WERI-Rb-1 (cell line): ENCODE measurements at places on chromosomes 7 and 10.

DNA sequence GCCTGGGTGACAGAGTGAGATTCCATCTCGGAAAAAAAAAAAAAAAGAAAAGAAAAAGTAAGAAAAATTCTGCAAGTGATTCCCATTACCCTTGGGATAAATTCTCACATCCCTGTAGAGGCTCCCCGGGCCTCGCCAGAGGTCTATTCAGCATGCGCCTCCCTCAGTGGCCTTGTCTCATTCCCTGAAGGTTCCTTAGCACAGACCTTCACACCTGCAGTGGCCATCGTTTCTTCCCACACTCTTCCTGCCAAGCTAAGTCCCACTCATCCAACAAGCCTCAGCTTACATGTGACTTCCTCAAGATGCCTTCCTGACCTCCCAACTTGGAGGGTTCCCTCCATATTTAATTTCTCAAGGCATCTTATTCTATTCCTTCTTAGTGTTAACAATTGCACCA lies 20.9 kb upstream of the BAG3 start:
- no peak for DNase-seq

DNA sequence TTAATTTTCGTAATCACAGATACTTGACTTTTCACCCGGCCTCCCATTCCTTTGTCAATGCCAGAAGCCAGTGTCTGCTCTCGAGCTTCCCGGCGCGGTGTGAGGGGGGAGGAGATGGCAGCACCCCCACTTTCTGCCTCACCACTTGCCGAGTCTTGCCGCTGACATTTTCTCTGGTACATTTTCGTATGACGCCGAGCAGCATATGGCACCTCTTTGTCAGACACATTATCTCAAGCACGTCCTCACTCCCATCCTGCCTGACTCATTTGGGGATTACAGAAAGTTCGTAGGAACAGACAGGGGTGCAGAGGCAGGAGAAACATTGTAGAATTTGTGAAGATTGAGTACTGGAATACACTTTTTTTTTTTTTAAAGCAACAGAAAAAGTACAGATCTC lies 60.8 kb upstream of the SORCS3 start:
- DNase-seq, result peak; percentile 25

DNA sequence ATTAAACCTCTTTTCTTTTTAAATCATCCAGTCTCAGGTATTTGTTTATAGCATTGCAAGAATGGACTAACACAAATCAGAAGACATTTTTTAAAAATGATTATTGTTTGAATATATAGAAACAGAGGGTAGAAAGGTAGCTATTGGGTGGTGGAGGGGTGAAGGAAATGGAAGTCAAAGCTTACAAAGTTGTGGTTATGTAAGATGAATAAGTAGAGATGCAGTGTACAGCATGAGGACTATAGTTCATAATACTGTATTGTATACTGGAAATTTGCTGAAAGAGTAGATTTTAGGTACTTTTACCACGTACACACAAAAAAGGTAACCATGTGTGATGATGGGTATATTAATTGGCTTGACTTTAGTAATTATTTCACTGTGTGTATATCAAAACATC lies 144.0 kb upstream of the FAM3C start:
- DNase-seq, result no peak

DNA sequence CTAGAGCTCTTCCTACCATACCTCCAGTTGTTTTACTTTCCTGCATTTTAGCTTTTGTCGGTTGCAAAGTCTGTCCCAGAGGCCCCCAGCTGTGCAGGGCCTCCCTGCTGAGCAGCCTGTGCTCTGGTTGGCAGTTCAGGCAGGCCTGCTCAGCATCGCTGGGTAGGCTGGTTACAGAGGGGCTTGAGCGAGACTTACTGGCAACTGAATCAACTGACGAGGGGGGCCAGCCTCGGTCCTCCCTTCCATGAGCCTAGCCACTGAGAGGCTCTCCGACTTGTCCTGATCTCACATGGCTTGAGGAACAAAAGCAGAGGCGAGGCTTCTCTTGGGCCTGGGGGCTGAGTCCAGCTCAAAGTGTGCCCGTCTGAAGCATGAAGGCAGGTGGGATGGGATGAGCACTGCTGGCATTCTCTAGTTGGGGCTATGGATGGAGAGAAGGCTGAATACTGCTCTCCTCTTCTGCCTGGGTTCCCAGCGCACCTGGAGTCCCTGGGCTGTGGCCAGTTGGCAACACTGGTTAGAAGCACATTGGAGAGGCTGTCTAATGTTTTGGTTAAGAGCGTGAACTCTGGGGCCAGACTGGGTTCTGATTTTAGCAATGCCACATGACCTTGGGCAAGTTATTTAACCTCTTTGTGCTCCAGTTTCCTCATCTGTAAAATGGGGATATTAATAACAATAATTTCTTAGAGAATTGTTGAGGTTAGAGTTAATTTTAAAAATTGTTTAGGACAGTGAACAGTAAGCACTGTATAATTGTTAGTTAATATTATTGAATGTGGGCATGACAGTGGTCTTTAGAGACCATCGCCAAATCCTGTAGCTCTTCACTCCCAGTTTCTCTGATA lies 6.9 kb upstream of the SFRP5 start:
- DNase-seq, result no peak

DNA sequence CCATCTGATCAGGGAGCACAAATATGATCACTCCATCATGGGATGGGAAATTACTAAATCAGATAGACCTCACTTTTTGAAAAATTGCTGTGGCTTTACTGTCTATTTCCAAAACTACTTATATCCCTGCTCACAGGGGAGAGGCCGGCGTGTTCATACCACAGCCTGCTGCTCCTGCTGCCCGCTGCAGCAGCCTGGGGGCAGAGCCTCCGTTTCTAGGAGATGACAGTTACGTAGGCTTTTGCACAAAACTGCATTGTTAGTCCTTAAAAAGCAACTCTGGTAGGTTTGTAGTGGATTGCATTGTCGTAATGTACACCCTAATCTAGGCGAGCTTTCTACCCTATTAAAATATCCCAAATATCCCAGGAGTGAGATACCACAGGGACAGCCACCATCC lies 203.7 kb downstream of the EBF3 start:
- DNase-seq, result no peak

GRCh38 chr10:70753841-70754621 lies 31.1 kb downstream of the TBATA start:
- DNase-seq, result no peak

GRCh38 chr7:100957832-100958421 lies 8.6 kb downstream of the MUC3A start:
- no peak for DNase-seq

- no peak for DNase-seq
Measured at GRCh38 chr7:105752671-105753275, 123.6 kb downstream of the ATXN7L1 start.

DNA sequence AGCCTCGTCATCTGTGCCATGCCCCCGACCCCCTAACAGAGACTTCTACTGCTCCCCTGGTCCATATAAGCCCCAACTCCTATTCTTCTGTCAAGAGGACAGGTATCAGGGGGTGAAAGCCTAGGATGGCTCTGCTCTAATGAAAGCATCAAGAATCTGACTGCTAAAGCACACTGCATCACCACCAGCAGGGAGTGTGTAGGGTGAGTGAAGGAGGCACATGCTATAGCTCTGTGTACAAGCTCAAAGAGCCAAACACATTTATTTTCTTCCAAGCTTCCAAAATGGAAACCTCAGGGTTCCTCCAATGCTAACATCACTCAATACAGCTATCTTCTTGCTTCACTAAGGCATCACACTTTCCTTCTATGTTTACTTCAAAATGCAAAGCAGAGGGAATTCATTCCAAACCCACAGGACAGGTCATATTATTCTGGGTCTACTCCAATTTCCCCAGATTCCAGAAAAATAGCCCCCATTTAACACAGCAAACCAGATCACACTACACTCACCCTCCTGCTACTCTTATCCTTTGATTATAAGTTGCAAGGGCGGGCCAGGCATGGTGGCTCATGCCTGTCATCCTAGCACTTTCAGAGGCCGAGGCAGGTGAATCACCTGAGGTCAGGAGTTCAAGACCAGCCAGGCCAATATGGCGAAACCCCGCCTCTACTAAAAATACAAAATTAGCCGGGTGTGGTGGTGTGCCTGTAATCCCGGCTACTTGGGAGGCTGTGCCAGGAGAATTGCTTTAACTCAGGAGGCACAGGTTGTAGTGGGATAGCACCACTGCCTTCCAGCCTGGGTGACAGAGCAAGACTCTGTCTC lies 36.6 kb downstream of the RHEB start:
- no peak for DNase-seq

DNA sequence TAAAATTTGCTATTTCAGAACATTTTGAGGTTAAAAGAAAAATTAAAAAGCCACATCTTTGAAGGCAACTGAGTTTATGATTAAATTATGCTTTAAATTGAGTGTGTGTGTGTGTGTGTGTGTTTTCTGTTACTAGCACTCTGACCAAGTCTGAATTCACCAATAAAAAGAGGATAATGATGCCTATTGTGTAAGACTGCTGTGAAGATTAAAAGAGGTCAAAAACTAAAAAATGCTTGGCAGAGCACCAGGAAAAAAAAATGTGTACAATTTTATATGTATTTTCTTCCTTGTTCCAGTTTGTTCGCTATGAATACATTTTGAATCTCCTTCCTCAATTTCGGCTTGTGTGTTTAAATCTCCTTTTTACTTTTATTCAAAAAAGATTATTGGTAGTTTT lies 316.6 kb upstream of the MAGI2 start:
- DNase-seq, result no peak

DNA sequence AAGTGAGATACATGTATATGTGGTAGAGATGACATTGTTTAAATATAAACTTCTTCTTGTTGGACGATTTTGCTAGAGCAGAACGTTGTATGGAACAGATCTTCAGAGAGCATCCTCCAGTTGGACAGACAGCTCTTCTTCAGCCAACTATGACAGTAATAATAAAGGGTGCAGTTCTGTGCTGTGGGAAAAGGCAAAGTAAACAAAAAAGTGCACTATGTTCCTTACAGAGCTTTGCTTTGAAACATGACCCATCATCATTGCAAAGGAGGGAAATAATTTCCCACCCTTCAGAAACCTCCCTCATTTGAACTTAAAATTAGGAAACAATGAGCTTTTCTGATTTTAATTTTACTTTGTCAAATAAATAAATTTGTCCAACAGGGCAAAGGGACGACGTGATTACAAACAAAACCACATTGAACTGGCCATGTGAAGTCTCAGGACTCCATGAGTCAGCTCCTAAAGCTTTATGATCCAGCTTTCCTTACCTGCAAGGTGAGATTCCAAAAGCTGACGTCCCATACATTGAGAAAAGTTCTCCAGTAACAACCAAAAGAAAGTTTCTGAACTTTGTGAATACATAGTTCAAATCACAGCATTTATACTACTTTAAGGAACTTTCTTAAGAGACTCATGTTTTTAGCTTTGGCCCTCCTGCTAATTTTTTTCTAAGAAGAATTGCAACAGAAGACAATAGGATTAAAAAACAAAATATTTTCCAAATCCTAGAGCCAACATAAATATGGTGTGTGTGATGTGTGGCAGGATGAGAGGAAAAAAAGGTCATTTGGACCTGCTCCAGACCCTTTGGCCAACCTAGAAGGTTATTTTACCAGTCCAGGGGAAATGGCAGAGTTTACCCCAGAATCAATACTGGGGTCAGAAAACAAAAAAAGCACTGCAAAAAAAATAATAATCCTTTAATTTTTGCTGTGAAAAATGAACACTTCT lies 565.4 kb upstream of the NRP1 start:
- no peak for DNase-seq

DNA sequence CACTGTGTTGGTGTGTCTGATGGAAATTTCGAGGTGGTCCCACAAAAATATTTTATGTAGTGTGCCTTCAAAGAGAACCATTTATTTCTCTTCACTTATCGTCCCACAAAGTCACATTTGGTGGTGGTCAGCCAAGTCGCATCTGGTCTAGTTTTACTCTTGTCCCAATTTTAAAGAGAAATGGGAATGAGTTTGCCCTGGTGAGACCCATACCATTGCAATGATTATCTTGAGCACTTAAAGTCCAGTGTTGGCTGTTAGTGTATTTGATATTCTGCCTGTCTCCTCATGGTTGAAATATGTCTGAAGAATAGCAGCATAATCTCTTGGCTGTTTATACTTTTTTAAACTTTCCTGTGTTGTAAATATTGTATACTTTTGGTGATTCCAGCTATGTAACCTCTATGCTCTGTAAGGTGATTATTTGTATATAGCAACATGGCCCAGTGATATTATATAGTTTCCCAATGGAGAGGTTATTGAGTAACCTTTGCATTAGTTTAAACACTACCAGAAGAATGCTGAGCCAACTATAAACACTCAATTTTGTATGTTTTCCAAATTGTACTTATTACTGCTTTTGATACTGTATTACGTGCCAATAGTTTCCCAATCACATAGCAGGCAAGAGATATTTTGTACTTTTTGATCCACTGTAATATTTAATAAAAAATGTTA lies 172.2 kb downstream of the RTKN2 start:
- DNase-seq, result no peak

DNA sequence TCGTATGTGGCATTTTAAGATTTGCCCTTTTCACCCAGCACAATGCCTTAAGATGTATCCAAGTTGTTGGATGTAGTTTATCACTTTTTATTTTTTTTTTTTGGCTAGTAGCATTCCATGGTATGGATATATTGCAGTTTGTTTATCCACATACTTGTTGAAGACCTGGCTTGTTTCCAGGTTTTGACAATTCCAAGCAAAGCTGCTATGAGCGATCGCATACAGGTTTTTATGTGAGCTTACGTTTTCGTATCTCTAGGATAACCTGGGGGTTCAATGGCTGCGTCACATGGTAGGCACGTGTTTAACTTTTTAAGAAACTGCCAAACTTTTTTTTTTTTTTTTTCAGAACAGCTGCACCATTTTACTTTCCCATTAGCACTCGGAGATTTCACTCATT lies 32.2 kb downstream of the BAIAP2L1 start:
- DNase-seq, result no peak

GRCh38 chr7:131011432-131011742 lies 277.4 kb upstream of the KLF14 start:
- no peak for DNase-seq

- no peak for DNase-seq
Measured at GRCh38 chr7:31100871-31101270, 48.8 kb downstream of the ADCYAP1R1 start.

DNA sequence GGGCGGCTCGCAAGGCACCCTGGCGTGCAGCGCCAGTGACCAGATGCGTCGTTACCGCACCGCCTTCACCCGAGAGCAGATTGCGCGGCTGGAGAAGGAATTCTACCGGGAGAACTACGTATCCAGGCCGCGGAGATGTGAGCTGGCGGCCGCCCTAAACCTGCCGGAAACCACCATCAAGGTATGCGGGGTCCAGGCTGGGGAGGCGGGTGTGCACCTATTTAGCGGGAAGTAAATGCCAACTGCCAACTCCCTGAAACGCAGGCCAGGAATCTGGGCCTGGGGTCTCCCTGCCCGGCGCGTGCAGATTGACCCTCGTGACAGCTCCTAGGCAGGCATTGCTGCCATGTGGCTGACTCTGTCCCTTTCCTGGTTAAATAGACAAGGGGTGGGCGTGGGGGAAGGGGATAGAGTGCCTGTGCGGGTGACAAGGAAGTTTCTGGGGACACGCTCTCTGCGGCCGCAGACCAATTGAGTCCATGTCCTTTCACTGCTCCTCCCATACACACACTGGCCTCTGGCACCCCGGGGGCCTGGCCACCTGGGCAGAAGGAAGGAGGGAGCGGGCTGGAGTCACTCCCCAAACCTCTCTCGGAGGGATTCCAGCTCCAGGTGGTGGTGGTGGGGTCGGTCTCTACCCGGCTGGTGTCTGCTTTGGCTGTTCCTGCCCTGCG lies 2.7 kb downstream of the EVX1 start:
- DNase-seq, result no peak
